ENCODE measurements at places on chromosomes 1 and 21.

GRCh38 chr1:115233598-115233997 lies 104.5 kb downstream of the NGF start:
- no peak for DNase-seq

GRCh38 chr21:31289702-31290101 lies 54.4 kb downstream of the TIAM1 start:
- no peak for DNase-seq

DNA sequence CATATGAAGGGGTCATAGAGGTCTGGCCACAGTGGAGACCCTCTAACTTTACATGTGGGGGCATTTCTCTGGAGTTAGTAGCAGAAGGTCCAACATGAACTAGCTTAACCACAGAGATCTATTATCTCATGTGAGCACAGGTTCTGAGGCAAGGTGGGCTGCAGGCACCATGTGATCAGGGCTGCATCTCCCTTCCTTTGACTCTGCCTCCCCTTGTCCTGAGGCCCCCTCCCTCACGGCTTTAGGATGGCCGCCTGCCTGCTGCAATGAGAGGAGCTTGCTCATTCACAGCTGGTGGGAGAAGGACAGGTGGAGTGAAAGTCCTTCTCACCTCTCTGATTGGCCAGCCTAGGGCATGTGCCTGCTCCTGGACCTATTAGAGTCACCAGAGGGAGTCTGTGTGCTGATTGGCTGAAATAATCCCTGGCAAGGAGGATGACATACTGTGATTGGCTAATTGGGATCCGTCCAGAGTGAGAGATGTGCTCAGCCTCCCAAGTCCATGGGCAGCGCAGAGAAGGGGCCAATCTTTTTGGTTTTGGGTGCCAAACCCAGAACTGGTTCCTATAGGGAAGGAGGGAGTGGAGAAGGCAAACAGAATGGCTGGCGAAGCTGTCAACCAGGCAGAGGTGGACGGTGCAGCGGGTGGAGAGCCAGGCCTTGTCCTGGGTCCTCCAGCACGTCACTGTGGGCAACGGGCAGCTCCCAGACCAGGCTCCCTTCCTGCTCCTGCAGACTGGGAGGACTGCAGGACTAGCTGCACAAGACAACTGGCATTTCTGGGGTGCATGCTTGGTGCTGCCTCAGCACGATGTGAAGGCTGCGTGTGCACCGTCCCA lies 39.4 kb upstream of the C1orf174 start:
- DNase-seq: no peak

- no peak for DNase-seq
Measured at GRCh38 chr1:239302696-239303095, 83.7 kb upstream of the CHRM3 start.

GRCh38 chr1:61278966-61279365 lies 196.6 kb downstream of the NFIA start:
- no peak for DNase-seq

DNA sequence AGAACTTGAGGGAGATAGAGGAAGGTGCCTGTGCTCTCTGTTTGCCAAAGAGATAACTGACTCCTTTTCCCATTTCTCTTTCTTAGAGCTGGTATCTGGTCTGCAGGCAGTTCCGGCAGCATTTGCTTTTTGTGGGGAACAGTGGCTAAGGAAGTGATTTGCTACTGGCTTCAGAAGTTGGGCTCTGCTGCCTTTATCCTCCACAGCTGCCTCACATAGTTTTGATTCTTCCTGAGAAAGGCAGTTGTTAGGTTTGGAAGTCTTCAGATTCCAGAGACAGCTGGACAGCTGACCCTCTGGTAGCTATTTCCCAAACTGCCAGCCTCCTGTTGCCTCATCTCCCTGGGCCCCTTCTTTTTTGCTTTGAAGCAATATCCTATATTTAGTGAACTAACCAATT lies 62.6 kb upstream of the MACF1 start:
- DNase-seq: no peak

- no peak for DNase-seq
Measured at GRCh38 chr1:167524651-167525050, 6.3 kb upstream of the CD247 start.

DNA sequence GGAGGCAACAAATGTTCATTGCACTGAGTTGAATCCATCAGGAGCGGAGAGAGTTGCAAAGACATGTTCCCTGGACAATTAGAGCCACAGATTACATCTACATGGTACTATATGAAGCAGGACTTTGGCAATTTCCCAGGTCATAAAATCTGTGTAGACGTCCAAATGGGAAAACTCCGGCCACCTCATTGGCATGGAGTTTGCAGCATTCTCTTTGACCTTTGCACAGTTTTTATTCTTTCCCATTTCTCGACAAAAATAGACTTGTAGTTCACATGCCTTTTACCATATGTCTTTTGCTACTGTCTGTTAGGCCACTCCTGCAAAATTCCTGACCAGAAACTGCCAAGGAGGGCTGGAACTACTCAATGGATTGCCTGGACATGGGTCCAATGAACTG lies 48.2 kb downstream of the UBE2T start:
- no peak for DNase-seq

DNA sequence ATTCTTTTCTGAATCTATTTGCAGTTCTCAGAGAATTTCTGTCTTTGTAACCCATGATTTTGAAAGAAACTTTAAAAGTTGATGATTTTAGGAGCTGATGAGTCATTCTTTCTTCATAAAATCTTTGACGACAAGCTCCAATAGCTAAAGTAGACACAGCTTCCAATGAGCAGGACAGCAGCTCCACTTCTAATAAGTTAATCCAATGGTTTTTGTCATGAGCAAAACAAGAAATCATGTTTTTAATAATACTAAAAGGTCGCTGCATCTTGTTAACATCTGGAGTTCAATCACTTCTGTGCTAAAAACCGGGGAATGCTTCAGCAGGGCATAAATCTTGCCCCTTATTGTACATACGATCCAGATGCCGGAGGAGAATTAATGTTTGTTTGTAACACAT lies 48.9 kb upstream of the GORAB start:
- no peak for DNase-seq

DNA sequence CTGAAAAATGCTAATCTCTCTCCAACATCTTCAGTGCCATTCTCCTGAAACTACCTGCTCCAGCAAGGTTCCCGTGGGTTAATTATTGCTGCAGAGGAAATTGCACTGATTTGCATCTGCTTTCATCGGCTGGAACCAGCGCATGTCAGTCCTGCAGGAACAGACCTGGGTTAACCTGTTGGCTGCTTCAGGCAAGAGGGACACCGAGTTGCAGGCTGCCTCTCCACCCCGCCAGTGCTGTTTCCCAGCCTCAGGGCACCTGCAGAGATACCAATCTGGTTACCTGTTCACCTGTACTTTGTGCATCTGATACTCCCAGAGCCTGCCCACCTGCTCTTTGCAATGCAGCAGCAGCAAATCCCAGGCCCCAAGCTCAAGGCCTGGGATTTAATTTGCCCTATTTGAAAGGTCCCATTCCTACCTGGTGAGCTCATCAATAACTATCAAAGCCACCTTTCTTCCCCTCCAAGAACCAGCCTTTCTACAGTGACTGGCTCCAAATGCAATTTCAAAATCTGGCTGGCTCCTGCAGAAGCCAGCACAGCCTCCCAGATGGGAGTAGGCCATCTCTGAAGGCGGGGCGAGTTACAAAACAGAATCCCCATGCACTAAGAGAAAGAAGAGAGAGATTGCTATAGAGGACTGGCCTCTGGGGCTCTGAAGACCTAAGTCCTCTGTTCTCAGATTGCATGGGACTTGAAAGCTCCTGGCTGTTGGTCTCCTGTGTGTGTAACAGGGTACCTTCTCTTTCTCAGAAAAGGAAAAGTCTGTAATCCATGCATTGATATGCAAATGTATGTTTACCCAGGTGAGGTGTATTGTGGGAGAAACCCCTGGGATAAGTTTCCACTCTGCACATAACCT lies 67.8 kb downstream of the TOMM20 start:
- no peak for DNase-seq

Data from activated CD4-positive, alpha-beta T cell treated with anti-CD3 and anti-CD28 coated beads for 4 hours (primary cell).